Naive thymus-derived CD8-positive, alpha-beta T cell (primary cell): ENCODE measurements at places on chromosomes 4 and X. TPM values are rescaled to one million over a fixed set of nuclear protein-coding genes. Genes with fewer than 3 reads are reported as not detected.

The KLHL2 gene
- total RNA-seq, result 23.7 TPM

The SPANXB1 gene
- total RNA-seq, result not detected

The NR0B1 gene
- total RNA-seq, result not detected

The H2BW2 gene
- not detected for total RNA-seq

The TSPAN7 gene
- total RNA-seq, result 0.29 TPM

The PDE6B gene
- total RNA-seq, result 24.7 TPM

The MAML3 gene
- total RNA-seq, result 4.9 TPM

The POU3F4 gene
- total RNA-seq, result not detected

The CBLL2 gene
- total RNA-seq, result not detected

The TKTL2 gene
- total RNA-seq, result not detected

The SAP30 gene
- 2.3 TPM for total RNA-seq

The STATH gene
- total RNA-seq, result not detected

The RS1 gene
- not detected for total RNA-seq

The CCDC149 gene
- total RNA-seq, result not detected

The FAM149A gene
- total RNA-seq, result 2.4 TPM

DNA sequence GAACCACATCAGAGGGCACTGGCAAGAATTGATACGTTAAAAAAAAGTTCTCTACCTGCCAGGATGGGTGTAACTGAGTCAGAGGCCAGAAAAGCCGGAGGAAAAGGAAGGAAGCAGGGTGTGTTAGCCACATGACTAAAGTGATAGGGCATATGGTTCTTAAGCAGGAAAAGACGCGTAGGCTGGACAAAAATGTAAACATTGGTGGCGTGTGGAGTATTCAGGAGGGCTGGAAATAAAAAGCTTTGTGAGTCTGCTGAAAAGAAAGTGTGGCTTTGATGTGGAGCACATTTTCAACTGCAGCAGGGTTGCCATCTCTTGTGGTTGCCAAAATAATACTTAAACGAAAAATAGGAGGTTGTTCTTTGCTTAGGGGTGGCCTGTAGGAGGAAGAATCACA is 186.5 kb upstream of the RPL34 start:
- no peaks in the 10 kb centered on the region for H3K27me3 ChIP-seq
- no peaks in the 10 kb centered on the region for H3K36me3 ChIP-seq
- peak overlapping the region; percentile 94 for H3K27ac ChIP-seq
- H3K4me1 ChIP-seq, result peaks cover 56% of the 10 kb centered on the region

- DNase-seq, result no peak
- H3K27ac ChIP-seq, result no peak overlapping the region
- peaks cover 17% of the 10 kb centered on the region for H3K27me3 ChIP-seq
- H3K4me1 ChIP-seq, result no peaks in the 10 kb centered on the region
These were observed 16.3 kb upstream of the NEUROG2 start for GRCh38 chr4:112532267-112532666.

GRCh38 chr4:28075401-28075956 is 1214.8 kb downstream of the STIM2 start:
- no peaks in the 10 kb centered on the region for H3K27me3 ChIP-seq
- no peaks in the 10 kb centered on the region for H3K4me1 ChIP-seq
- no peak for DNase-seq
- no peaks in the 10 kb centered on the region for H3K36me3 ChIP-seq

DNA sequence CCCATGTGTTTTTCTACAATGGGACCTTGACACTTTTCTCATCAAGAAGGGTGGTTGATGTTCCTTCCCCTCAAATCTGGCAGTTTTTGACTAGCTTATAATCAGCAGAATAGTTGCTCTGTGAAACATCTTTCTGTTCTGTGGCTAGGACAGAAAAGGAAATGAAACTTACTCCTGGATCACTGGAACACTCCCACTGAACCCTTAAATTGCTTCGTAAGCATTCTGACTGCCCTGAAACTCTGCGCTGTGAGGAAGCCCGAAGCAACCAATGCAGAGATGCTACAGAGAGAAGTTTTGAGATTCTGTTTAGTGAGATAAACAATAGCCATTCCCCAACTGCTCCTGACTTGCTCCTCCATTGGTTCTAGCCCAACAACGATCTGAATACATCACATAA is 602.2 kb downstream of the CENPC start:
- H3K4me1 ChIP-seq, result no peaks in the 10 kb centered on the region
- no peak for DNase-seq
- H3K4me3 ChIP-seq, result no peak overlapping the region
- no peak overlapping the region for H3K27ac ChIP-seq
- no peaks in the 10 kb centered on the region for H3K27me3 ChIP-seq

DNA sequence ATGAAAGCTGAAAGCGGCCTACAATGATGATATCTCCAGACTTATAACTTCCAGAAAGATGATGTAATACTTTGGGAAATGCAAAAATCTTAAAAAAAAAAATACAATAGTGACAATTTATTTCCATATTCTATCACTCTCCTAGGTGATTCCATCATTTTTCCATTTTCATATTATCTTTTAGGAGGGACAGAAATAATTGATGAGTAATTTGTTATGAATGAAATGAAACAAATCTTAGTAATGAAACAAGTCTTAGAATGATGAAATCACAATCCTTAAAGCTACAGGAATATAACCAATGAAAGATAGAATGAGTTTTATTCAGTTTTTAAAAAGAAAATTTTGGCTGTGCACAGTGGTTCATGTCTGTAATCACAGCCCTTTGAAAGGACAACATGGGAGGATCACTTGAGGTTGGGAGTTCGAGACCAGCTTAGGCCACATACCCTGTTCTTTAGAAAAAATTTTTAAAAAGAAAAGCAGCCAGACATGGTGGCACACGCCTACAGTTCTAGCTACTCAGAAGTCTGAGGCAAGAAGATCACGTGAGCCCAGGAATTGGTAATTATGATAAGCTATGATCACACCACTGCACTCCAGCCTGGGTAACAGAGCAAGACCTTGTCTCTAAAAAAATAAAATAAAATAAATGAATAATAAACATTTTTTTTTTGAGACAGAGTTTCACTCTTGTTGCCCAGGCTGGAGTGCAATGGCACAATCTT is 21.7 kb downstream of the CLOCK start:
- DNase-seq, result no peak
- peaks cover 18% of the 10 kb centered on the region for H3K4me1 ChIP-seq
- H3K36me3 ChIP-seq, result peaks cover 7% of the 10 kb centered on the region

GRCh38 chr4:88858752-88859151 is 161.1 kb upstream of the NAP1L5 start:
- no peak overlapping the region for H3K4me3 ChIP-seq
- no peaks in the 10 kb centered on the region for H3K27me3 ChIP-seq
- no peaks in the 10 kb centered on the region for H3K4me1 ChIP-seq
- no peak for DNase-seq
- no peak overlapping the region for H3K27ac ChIP-seq
- H3K36me3 ChIP-seq, result no peaks in the 10 kb centered on the region

GRCh38 chr4:1754336-1754735 is 33.0 kb downstream of the TACC3 start:
- no peaks in the 10 kb centered on the region for H3K4me1 ChIP-seq
- no peak for DNase-seq
- H3K27ac ChIP-seq, result no peak overlapping the region
- no peaks in the 10 kb centered on the region for H3K36me3 ChIP-seq
- H3K27me3 ChIP-seq, result no peaks in the 10 kb centered on the region
- no peak overlapping the region for H3K4me3 ChIP-seq

- peaks cover 3% of the 10 kb centered on the region for H3K4me1 ChIP-seq
- H3K27me3 ChIP-seq, result peaks cover 14% of the 10 kb centered on the region
- H3K36me3 ChIP-seq, result peaks cover 22% of the 10 kb centered on the region
- DNase-seq, result no peak
- no peak overlapping the region for H3K27ac ChIP-seq
- no peak overlapping the region for H3K4me3 ChIP-seq
These were observed 9.6 kb downstream of the ARSJ start for GRCh38 chr4:113969709-113970334.

- H3K27ac ChIP-seq, result no peak overlapping the region
- no peaks in the 10 kb centered on the region for H3K27me3 ChIP-seq
- no peak for DNase-seq
- no peak overlapping the region for H3K4me3 ChIP-seq
- H3K4me1 ChIP-seq, result no peaks in the 10 kb centered on the region
These were observed 489.1 kb upstream of the INTU start for GRCh38 chr4:127143460-127144195.

GRCh38 chr4:53633608-53634007 is 42.3 kb upstream of the LNX1 start:
- H3K4me3 ChIP-seq, result no peak overlapping the region
- H3K27me3 ChIP-seq, result peaks cover 12% of the 10 kb centered on the region
- no peak for DNase-seq
- no peak overlapping the region for H3K27ac ChIP-seq

DNA sequence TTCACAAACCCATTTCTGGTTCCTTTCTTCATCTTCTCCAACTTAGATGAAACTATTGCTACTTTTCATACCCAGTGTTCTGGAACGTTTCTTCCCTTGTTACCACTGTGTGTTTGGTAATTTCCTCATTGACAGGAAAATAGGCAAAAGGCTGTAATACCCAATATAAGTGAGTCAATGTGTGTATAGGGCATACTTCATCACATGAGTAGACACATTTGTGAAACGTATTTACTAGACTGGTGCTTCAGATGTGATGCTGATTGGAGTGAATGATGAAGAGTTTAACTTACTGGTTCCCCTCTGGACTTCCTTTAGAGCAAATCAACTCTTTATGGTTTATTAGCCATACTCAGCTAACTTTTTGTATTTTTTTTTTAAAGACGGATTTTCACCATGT is 195.1 kb upstream of the ATP6AP2 start:
- no peaks in the 10 kb centered on the region for H3K36me3 ChIP-seq
- no peak for DNase-seq
- H3K27ac ChIP-seq, result no peak overlapping the region
- no peaks in the 10 kb centered on the region for H3K4me1 ChIP-seq

DNA sequence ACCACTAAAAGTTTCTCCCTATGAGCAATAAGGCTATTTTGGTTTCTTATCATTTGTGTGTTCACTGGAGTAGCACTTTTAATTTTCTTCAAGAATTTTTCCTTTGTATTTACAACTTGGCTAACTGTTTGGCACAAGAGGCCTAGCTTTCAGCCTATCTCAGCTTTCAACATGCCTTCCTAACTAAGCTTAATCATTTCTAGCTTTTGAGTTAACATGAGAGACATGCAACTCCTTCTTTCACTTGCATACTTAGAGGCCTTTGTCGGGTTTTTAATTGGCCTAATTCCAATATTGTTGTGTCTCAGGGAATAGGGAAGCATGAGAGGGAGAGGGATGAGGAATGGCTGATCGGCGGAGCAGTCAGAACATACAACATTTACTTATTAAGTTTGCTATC is 349.8 kb downstream of the OPHN1 start:
- H3K36me3 ChIP-seq, result no peaks in the 10 kb centered on the region
- H3K27me3 ChIP-seq, result no peaks in the 10 kb centered on the region
- no peak for DNase-seq
- no peak overlapping the region for H3K4me3 ChIP-seq
- no peak overlapping the region for H3K27ac ChIP-seq

- H3K36me3 ChIP-seq, result no peaks in the 10 kb centered on the region
- H3K27me3 ChIP-seq, result no peaks in the 10 kb centered on the region
- H3K27ac ChIP-seq, result no peak overlapping the region
- no peak overlapping the region for H3K4me3 ChIP-seq
- DNase-seq, result no peak
These were observed 165.8 kb downstream of the ATOH1 start for GRCh38 chr4:93994175-93994994.

GRCh38 chr4:37964734-37965457 is 4.7 kb downstream of the PTTG2 start:
- H3K27ac ChIP-seq, result no peak overlapping the region
- peaks cover 34% of the 10 kb centered on the region for H3K4me1 ChIP-seq
- DNase-seq, result no peak
- no peaks in the 10 kb centered on the region for H3K27me3 ChIP-seq

- H3K36me3 ChIP-seq, result no peaks in the 10 kb centered on the region
- peak overlapping the region; percentile 82 for H3K4me3 ChIP-seq
- peaks cover 2% of the 10 kb centered on the region for H3K4me1 ChIP-seq
- no peak for DNase-seq
- no peak overlapping the region for H3K27ac ChIP-seq
- no peaks in the 10 kb centered on the region for H3K27me3 ChIP-seq
These were observed 57.3 kb upstream of the BCOR start for GRCh38 chrX:40154853-40155588.

- peak overlapping the region; percentile 81 for H3K27ac ChIP-seq
- no peaks in the 10 kb centered on the region for H3K27me3 ChIP-seq
- DNase-seq, result no peak
- H3K4me1 ChIP-seq, result peaks cover 11% of the 10 kb centered on the region
- H3K36me3 ChIP-seq, result peaks cover 9% of the 10 kb centered on the region
- H3K4me3 ChIP-seq, result no peak overlapping the region
These were observed 40.1 kb upstream of the EIF1AX start for GRCh38 chrX:20181598-20182329.

DNA sequence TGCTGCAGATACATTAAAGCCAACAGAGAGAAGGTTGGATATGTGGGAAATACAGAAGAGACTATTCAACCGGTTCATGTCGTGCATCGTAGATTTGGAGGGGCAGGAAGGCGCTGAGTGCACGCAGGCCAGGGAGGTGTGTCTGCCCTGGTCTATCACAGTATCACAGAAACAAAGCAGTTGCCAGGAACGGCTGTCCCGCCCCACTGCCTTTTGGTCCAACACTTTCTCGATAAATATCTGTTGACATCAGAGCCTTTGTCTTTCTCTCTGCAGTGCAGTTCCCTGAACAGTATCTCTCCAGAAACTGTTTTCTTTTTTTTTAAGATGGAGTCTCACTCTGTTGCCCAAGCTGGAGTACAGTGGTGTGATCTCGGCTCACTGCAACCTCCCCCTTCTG is 151.1 kb upstream of the BCOR start:
- H3K4me1 ChIP-seq, result peaks cover 14% of the 10 kb centered on the region
- no peak overlapping the region for H3K4me3 ChIP-seq
- H3K27ac ChIP-seq, result no peak overlapping the region
- H3K27me3 ChIP-seq, result no peaks in the 10 kb centered on the region

GRCh38 chrX:29834764-29835163 is 380.6 kb upstream of the MAGEB2 start:
- H3K36me3 ChIP-seq, result no peaks in the 10 kb centered on the region
- no peak for DNase-seq
- H3K4me3 ChIP-seq, result no peak overlapping the region
- no peaks in the 10 kb centered on the region for H3K4me1 ChIP-seq
- H3K27me3 ChIP-seq, result no peaks in the 10 kb centered on the region

DNA sequence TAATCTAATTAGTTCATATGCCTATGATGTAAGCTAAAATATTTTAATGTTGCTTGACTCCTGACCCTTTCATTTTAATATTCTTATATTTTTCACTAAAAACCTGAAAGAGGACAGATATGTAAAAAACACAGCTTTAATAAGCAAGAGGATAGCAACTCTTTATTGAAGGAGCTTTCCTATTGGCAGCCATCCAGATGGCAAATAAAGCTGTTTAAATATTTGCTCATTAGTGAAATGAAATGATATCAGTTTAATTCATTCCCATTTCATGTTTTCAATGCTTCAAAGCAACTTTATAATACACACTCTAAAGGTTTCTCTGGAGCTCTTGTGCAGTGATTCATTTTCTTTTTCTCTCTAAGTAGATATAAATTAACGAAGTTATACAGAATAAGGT is 473.4 kb downstream of the PCDH7 start:
- no peak overlapping the region for H3K4me3 ChIP-seq
- H3K27ac ChIP-seq, result no peak overlapping the region
- H3K27me3 ChIP-seq, result no peaks in the 10 kb centered on the region
- no peaks in the 10 kb centered on the region for H3K4me1 ChIP-seq

- peaks cover 5% of the 10 kb centered on the region for H3K36me3 ChIP-seq
- H3K27ac ChIP-seq, result no peak overlapping the region
- no peak for DNase-seq
- H3K4me3 ChIP-seq, result no peak overlapping the region
These were observed 10.4 kb downstream of the CASK start for GRCh38 chrX:41912923-41913322.
